Activated CD4-positive, alpha-beta T cell treated with anti-CD3 and anti-CD28 coated beads, Interleukin-10, Interleukin-2, amounts not matched to agents 100 ng/mL and 50 ng/mL, durations not matched to agents 16 hours and 8 hours (primary cell): ENCODE measurements at places on chromosomes 5 and 9.

DNA sequence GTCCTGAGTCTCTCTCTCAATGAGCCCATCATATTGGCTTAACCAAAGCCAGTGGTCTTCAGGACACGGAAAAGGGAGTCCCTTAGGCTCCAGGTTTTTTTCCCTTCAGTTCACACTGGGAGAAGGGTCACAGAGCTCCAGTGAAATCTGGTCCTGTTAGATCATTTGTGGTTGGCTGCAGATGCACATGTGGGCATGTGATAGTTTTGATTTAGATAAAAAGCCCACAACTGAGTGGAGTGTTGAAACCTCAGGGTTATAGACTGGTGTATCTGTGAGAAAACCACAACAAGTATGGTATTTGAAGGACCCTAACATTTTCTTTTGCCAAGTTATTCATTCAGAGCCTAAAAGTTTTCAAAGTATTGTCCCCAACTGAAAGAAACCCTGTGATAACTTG is 46.7 kb downstream of the PRLR start:
- DNase-seq = no peak

DNA sequence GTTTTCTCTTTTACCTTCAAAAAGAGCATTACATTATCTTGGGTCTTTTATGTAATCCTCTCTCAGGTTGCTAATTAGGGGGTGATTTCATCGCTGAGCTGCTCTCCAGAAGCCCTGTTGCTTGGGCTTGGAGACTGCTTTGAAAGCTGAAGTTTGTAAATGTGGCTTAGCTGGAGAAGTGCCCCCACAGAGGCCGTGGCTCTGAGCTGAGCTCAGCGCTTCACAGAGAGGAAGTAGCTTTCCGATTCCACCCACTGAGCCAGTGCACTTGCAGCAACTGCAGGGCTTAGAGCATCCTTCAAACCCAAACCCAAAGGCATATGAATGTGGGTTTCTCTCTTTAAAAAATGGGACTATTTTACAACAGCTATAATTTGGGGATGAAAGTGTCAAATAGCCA is 13.7 kb upstream of the NXNL2 start:
- no peak for DNase-seq

DNA sequence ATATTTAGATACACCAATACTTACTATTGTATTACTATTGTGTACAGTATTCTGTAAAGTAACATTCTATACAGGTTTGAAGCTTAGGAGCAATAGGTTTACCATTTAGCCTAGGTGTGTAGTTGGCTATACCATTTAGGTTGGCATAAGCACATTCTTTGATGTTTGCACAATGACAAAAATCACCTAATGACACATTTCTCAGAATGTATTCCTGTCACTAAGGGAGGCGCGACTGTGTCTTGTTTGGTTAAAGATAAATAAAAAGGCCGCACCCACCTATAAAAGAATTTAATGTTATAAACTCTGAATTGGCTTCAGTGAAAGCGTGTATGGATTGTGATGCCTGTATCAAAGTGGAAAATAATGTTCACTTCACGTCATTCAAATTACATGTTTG is 1815.4 kb upstream of the CDH6 start:
- DNase-seq = no peak

- DNase-seq = no peak
These were observed 130.7 kb downstream of the TTLL11 start for GRCh38 chr9:121962421-121962820.

GRCh38 chr5:174616036-174616435 is 108.3 kb upstream of the MSX2 start:
- no peak for DNase-seq

GRCh38 chr5:143041-143440 is 48.3 kb upstream of the LRRC14B start:
- no peak for DNase-seq

DNA sequence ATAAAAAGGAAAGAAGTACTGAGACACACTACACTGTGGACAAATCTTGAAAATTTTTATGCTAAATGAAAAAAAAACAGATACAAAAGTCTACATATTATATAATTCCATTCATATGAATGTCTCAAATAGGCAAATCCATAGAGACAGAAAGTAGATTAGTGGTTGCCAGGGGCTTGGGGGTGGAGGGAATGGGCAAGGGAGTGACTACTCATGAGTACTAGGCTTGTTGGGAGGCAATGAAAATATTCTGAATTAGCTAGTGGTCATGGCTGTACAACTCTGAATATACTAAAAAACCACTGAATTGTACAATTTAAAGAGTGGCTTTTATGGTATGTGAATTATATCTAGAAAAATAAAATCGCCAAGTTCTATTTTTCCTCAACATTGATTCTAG is 154.9 kb downstream of the AUH start:
- no peak for DNase-seq

DNA sequence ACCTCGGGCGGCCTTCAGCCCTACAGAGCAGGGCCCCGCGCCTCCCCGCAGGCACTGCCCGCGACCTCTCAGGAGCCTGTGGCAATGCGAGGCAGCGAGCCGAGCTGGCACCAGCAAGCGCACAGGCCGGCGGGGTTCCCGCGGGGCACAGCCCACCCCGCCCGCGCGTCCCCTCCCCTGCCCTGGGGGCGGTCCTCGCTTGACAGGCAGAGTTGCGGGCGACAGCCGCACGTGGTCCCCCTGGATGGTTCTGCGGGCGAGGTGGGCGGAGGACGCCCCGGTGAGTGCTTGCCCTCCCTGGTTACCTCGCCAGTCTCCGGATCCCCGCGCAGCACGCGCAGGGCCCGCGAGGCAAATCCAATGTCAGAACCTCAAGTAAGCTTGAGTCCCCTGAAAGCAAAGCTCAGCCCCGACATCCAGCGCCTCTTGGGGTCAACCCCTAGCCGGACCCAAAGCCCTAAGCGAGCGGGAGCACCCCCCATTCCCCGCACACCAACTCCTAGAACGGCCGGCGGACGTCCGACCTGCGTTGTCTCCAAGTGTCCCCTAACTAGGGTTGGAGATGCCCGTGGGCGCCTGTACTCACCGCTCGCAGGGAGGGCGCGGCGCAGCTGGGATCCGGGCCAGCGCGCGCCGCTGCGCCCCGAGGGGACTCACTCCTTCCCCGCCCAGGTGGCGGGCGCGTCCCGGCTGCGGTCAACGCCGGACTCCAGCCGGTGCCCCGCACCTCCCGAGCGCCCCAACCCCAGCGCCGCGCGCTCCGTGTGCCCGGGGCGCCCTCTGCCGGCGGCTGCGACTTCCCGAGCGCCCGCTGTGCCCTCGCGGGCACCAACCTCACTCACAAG is at the start of gene DRD1:
Gene DRD1 (minus strand): TSS at position 123 of the 845 bp plus-strand sequence. CDS start 1,083 bp downstream, outside the sequence.
- DNase-seq = peak; percentile 61

DNA sequence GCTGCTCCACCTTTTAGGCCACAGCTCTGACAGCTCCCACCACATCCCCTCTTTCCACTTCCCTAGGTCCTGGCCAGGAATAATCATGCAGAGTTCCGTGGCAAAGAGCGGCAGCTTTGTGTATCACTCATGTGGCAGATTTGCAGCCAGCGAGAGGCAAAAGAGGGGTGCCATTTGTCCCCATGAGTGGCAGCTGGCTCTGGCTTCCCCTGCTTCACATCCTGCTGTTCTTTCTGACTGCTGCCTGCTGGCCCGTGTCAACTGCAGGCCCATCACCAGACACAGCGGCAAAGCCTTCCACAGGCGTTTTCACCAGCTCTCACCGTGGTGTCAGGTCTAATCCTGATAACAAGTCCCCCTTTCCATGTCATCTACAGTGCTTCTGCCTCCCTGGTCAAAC is 430.6 kb upstream of the DAP start:
- no peak for DNase-seq

DNA sequence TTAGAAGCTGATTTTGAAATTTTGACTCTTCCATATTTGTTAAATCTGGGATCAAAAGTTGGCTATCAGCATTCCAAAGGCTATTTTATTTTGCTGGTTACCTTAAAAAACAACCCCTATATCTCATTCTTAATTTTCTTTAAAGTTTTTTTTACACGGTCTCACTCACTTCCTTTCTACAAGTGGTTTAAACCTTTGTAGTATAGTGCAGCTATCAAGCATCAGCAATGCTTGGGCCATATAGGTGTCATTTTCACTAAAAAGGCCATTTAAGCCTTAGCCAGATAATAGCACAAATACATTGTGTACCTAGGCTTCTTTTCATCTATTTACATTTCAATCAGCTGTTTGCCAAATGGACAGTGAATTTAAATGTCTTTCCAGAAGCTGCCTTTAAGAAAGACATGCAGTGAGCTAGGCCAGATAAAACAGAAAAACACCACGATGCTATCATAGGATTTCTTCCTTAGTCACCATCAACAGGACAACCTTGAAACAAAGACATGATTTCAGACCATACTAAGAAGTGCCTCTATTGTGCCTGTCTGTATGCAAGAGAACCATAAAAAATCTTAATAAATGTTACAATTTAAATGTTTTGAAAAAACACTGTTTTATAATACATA is 104.2 kb downstream of the RAPGEF6 start:
- DNase-seq = no peak

DNA sequence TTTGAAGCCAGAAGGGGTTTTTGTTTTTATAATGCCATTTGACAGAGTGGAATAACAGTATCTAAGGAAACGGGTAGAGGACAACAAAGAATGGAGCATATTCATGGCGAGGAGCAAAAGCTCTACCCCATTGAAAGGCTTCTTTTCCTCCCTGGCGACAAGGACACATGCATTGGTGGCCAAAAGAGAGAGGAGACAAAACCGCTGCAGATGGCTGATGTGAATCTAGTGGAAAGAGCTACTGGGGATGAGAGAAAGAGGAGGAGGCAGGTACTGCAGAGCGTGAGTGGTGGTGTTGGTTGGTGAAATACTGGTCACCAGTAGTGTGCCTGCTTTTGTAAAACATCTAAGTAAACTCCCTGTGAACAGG is 491 bp downstream of the APC start:
- DNase-seq = peak; percentile 3

- DNase-seq = no peak
These were observed 15.0 kb upstream of the TIFAB start for GRCh38 chr5:135467051-135467625.

GRCh38 chr5:91484662-91485061 is 101.5 kb upstream of the ARRDC3 start:
- DNase-seq = no peak

- no peak for DNase-seq
These were observed 306.2 kb downstream of the SEMA5A start for GRCh38 chr5:9239626-9240025.

DNA sequence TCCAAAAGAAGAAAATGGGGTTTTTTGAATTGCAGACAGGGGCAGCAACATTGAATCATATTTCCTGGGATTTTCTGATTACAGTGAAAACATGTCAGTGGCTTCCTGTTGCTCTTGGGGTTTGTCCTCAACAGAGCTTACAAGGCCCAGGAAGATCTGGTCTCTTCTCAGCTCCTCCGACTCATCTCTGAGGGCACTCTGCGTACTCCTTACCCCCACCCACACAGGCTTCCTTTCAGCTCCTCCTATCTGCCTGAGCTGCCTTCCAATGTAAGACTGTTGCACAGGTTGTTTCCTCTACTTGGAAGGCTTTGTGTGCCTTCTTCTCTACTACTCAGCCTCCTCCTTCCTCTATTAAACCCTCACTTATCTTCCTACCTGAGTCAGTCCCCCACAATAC is 245.1 kb upstream of the MEF2C start:
- no peak for DNase-seq

GRCh38 chr9:87716141-87716540 is 9.8 kb upstream of the CTSL start:
- DNase-seq = no peak

GRCh38 chr5:1161833-1162229 is 39.6 kb upstream of the SLC6A19 start:
- no peak for DNase-seq

DNA sequence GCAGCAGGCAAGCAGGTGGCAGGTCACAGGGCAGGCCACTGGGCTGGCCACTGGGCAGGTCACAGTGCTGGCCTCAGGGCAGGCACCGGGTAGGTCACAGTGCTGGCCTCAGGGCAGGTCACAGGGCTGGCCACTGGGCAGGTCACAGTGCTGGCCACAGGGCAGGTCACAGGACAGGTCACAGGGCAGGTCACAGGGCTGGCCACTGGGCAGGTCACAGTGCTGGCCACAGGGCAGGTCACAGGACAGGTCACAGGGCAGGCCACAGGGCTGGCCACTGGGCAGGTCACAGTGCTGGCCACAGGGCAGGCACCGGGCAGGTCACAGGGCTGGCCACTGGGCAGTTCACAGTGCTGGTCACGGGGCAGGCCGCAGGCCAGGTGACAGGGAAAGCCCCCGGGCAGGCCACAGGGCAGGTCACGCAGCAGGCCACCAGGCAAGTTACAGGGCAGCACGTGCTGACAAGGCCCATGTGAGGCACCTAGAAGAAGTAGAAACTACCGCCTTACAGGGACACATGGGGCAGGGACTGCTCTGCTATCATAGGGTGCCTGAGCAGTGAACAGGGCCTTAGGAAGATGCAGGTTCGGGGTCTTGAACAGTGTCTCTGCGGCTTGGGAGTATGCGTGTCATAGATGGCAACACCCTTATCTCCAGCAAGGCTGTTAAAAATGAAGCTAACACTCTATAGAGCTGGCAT is 18.6 kb upstream of the MED10 start:
- no peak for DNase-seq

DNA sequence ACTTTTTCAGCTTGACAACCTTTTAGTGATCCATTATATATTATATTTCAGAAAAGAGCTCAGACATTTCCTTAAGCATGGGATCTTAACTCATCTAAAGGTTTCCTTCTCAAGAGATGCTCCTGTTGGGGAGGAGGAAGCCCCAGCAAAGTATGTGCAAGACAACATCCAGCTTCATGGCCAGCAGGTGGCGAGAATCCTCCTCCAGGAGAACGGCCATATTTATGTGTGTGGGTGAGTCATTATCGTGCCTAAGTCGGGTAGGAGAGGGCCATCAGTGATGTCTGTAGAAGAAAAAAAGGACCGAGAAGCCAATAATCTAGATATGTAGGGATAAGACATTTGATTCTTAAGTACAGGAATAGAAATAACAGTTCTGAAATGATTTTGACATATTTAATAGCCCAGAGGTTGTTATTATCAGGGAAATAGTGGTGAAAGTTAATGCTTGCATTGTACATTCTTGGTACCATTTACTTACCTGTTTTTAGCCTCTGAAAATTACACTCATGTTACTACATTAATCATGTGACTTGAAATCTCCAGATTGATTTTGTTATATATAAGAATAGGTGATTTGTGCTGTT is 28.2 kb downstream of the MTRR start:
- DNase-seq = peak; percentile 65

GRCh38 chr9:29866556-29866955 is 2293.3 kb upstream of the C9orf72 start:
- DNase-seq = no peak

GRCh38 chr5:133294380-133294779 is 242.6 kb downstream of the HSPA4 start:
- no peak for DNase-seq
